GM18507 (cell line): ENCODE measurements at places on chromosomes 13 and 19.

- DNase-seq, result no peak
These were observed 79.5 kb downstream of the TEX29 start for GRCh38 chr13:111399776-111400538.

- DNase-seq, result no peak
These were observed 899.3 kb downstream of the UQCRFS1 start for GRCh38 chr19:28313633-28314032.

- no peak for DNase-seq
These were observed 9.9 kb downstream of the COL4A1 start for GRCh38 chr13:110297011-110297410.

- no peak for DNase-seq
These were observed 87.6 kb upstream of the SLC15A1 start for GRCh38 chr13:98839856-98840769.

DNA sequence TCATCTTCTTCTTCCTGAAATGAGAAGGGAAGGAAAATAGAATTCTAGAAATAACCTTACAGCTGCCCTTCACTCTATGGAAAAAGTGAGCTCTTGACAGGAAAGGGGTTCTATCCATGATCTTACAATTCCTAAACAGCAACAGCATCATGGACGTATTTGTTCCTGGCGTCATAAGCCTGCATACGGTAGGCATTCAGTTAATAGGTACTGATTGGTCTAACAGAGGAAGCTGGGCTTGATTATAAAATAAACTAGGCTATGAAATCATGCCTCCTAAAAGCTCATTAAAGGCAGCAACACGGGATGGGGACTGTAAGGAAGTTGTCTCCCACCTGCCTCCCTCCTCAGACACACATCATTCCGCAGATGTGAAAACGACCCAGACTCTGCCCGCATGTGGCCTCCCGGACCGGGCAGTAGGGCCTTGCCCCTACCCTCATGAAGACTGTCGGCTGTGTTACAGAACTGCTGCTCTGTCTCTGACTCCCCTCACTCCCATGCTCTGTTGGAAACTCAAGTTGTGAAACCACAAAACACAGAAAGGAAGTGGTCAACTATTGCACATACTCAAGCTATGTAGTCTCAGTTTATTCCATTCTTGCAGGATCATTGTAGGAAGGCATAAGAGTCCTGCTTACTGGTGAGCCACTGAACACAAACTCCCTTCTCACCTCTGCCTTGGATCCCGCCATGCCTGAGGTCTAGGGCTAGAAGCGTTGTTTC, 129.8 kb downstream of the DLEU7 start:
- DNase-seq, result peak; percentile 14
